ENCODE measurements at places on chromosomes 2 and 18.

DNA sequence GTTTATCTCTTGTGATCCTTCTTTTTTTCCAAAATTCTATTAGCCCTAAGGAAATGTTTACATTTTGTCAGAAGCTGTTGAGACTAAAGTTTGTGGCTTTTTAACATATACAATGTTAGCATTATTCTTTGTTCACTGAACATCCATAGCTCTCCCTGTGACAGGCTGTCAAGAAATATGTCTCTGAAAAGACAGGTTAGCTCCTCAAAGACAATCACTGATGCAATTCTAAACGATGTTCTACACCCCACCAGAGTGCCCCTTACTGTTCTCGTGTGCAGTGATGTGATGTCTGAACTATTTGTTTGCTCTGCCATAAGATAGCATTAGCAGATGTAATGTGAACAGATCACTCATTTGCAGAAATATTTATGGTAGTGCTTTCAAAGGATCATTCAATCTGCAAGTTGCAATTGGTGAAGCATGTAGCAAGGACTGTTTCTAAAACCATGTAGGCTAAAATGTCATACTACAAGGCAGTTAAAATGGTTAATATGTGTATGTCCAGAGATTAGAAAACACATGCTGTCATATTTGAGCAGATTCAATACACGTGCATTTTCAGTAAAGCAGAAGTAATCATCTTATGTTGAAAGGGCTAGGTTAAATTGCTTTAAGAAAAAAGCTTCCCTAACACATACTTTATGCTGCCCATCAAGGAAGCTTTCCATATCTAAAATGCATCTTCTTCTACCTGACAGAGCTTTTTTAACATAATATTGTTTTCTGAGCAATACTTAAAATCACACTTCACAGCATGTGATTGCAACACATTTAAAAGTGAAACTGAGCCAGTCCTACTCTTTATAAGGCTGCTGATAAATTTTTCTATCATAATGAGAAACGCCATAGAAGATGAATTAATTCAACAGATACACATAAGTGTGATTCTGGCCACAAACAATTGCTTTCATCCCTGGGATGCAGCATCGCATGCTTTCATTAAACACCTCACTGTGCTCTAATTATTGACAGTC, 285.7 kb upstream of the UBE2E3 start:
- DNase-seq, result no peak

GRCh38 chr18:79498662-79499061, 102.9 kb downstream of the NFATC1 start:
- DNase-seq, result no peak

DNA sequence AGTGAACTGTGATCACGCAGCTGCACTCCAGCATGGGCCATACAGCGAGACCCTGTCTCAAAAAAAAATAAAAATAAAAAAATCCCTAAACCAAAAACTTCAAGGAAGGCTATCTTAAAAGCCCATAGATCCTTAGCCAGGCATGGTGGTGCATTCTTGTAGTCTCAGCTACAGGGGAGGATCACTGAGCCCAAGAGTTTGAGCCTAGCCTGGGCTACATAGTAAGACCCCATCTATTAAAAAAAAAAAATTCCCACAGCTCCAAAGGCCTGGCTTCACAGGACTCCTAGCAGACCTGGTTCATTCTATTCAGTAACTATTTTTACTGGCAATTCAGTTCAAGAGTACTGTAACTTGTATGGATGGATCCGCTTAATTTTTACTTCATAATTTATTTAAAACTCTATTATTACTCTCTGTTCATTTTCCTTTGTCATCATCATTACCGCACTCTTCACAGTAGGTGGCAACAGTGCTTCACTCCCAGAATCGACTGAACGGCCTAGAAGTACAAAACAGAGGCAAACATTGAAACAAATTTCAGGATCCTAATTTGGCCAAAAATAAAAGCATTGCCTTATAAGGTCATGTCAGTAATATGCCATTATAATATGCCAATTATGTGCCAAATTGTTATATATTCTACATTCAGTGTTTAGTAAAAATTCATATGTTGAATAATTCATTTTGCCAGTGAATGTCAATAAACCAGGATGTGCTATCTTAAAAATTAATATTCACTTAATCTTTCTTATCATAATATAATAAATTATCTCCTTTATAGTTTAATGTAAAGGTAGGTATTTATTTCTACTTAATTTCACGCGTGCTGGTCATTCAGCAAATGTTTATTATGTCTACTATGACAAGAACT, 14.3 kb upstream of the STAM2 start:
- DNase-seq, result no peak

GRCh38 chr2:235765181-235765820, 271.5 kb downstream of the AGAP1 start:
- no peak for DNase-seq

DNA sequence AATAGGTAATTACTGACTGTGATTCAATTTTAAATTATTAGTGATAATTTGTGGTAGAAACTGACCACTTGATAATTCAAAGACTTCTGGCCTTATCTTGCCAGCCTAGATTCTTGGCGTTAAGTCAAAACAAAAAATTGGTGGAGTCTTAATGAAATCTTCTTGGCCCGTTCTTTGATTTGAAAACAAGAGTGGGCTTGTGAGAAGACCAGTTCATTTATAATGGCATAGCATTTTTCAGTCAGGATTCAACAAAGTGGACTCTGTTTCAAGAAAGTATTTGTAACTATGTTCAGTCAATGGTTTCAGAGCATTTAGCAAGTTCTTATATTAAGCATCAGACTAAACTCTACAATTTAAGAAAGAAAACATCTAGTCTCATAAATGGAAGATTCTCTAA, 26.0 kb downstream of the ITGA4 start:
- no peak for DNase-seq

DNA sequence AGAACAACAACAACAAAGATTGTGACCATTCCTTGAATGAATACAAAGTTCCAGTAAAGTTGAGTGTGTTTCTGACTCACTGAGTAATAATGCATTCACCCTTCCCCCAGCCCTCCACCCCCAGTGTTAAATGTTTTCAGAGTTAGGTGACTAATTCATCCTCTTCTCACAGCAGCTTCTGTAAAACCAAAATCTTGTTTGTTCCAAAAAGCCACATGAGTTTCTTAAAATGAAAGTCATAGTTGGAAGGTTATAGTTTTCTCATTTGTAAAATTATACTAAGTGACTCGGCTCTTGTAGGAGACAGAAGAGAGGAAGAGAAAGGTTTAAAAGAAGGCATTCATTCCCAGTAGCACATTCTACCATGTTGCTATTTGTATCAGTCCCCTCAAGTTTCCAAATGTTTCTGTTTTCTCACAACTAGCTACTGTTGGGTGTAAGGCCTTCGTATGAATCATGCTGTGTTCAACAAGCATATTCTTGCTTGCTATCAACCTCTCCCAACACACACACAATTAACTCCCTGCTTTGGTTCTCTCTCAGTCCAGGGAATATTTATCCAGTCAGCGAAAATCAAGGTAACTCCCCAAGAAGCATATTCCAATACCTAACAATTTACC, 75.3 kb downstream of the MBD2 start:
- no peak for DNase-seq

DNA sequence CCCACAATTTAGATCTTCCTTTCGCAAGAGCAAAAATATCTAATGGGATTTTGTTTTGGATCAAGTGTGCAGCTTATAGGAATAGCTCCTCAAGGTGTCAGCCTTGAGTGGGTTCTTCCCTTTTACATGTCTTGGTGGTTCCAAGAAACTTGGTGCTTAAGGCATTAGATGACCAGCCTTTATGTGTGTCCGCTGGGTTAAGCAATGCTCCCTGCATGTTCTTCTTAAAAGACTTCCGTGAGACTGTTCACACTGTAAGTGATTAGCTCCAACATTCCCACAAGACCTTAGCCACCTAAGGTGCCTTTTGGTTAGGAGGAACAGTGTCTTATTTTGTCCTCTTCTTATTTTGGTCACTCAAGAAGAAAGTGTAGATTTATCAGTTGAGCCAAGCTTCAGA, 44.3 kb upstream of the GPR39 start:
- DNase-seq, result no peak
